ENCODE measurements at places on chromosomes 13 and 19.

- no peak for DNase-seq
Observed at GRCh38 chr13:31797154-31797775, 57.9 kb downstream of the RXFP2 start.

DNA sequence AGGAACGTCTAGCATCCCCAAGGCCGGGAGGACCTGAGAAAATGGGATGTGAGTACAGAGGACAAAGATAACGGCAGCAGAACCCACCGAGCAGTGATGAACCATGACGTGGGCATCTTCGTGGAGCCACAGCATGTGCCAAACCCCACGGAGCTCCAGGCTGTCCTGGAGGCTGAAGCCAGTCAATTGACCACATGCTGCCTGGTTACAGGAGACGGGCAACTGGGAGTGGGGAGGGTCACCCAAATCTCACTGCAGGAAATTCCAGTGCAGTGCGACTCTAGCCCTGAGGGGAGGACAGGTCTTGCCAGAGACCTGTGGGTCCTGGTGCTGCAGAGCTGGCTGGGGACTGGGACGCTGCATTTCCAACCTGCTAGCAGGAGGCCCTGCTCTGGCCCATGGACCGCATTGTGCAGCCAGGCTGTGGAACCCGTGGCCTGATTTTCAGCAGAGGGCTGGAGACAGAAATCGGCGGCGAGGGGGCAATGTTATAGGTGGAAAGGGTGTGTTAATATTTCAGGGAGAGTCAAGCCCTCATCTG lies 3.2 kb upstream of the GRTP1 start:
- DNase-seq: no peak

GRCh38 chr19:3690551-3691371 lies 9.5 kb downstream of the PIP5K1C start:
- no peak for DNase-seq

GRCh38 chr13:79939689-79940088 lies 401.2 kb downstream of the SPRY2 start:
- no peak for DNase-seq

DNA sequence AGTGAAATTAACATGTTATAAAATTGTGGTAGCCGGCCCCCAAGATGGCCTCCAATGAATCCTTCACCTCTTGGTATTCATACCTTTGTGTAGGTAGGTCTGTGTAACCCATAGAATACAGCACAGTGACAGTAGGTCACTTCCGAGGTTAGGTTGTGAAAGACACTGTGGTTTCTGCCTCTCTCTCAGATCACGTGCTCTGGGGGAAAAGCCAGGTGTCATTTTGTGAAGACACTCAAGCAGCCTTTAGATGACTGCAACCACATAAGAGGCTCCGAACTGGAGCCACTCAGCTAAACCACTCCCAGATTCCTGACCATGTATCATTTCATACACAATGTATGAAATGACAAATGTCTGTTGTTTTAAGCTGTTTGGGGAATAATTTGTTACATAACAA lies 9.8 kb upstream of the USPL1 start:
- DNase-seq: peak; percentile 78
